ENCODE measurements at places on chromosomes 1 and 21.

GRCh38 chr1:204319027-204319426, 40.7 kb downstream of the PLEKHA6 start:
- no peak for DNase-seq

DNA sequence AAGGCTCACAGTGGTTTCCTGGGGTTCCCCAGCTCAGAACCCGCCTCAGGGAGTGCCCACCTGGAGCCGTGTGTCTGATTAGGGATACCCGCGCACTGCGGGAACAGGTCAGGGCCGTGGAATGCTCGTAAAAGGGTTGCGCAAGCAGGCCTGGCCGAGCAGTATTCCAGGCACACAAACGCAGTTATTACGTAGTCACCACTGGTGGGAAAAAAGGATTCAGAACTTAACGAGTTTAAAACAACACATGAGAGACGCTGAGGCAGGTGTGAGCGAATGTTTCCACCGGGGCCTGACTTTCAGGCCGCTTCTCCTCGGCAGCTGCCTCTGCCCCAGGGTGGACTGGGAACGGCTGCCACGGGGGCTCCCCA, 18.2 kb downstream of the PLCH2 start:
- DNase-seq: no peak

- DNase-seq: no peak
Observed at GRCh38 chr1:167674156-167674555, 44.1 kb downstream of the RCSD1 start.

- no peak for DNase-seq
Observed at GRCh38 chr1:243910607-243911006, 60.6 kb upstream of the AKT3 start.

DNA sequence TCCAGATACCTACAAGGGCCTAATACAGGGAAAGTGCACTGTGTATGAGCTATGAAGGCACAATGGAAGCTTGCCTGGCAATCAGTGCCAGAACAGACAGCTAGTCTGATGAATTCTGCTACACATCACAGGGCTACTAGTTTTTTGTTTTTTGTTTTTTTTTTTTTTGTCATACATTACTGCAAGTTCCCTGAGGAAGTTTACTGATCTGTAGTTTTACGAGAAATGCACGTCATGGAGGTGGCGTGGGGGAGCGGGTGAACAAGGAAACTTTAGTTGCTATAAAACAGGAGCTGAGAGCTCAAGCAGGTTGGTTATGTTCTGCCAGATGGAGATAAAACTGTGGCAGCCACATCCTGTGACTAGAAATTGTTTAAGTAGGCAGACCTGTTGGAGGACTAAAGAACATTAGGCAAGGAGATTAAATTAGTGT, 17.7 kb downstream of the PTPRC start:
- DNase-seq: no peak

DNA sequence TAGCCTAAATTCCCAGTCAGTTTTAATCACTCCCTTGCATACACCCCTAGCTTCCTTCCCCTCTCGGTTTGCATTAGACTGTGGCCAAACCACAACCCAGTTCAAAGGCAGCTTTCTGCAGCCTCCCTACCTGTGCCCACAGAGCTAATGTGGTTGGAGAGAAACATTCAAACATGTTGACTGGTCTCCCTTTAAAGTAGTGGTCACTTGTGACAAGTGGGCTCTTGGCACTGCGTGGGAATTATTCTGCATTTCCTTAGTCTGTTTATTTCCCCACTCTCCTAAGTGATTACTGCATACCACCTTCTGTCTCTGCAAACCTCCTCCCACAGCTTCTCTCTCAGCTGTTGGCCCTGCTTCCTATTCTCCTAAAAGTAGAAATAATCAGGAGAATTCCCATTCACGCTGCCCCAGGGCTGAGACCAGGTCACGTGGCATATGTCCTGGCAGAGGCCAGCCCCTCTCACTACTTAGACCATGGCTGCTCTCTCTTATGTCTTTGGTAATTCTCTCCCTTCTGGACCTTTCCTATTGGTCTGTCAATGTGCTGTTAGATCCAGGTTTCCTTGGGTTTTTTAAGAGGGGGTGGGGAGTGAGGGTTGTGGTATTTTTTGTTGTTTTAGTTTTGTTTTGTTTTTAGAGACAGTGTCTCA, 38.4 kb upstream of the CD101 start:
- no peak for DNase-seq

DNA sequence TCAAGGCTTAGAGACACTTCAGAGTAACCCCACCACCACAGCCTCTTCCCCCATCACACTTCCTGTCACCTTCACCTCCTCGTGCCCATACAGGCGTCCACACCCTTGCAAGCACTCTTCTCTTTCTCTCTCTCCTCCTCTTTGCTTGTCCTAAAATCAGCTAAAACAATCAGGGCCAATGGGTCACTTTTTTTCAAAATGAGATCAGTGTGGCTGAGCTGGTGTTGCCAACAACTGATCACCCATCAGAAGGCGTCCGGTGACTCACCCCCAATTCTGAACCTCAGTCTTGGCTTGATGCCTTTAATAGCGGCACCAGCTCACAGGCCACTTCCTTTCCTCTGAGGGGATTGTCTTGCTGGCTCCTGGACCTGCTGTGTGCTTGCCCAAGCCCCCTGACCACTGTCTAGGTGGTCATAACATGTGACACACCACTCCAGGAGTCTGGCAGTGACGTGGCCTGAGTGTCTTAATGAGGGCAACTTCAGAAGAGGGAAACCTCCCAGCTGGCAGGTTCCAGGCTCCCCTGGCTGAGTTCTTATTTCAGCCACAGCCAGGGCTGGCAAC, 1.6 kb downstream of the DRAXIN start:
- no peak for DNase-seq

- no peak for DNase-seq
Observed at GRCh38 chr1:150965605-150966004, 9.0 kb downstream of the CERS2 start.

DNA sequence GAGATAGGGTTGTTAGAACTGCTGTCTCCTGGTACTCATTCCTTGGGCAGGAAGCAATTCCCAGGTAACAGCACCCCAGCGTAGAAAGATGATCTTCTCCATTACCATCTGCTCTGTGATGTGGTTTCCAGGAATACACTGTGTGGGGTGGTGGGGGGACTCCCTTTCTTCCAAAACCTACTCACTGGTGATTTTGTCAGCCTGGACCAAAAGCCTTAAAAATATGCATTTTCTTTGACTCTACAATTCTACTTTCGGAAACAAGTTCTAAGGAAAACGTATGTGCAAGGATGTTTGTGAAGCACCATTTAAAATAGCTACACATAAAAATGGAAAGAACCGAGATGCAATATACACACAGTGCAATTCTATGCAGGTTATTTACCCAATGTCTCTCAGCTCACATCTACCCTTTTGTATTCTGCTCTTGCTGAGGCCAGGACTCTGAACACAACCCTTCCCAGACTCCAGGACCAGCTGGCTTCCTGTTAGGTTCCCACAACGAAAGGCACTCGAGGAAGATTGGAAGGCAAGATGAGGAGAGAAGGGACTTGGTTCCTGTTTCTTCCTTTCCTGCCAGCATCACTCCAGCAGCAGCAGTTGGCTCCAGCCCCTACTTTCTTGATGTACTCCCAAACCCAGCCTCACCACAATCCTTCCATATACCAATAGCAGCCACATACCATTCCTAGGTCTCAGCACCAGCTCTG, 33.0 kb upstream of the GJB5 start:
- DNase-seq: no peak
